ENCODE measurements at places on chromosomes 12 and 14.

GRCh38 chr14:22213120-22213519, 375.9 kb downstream of the DAD1 start:
- DNase-seq, result no peak

DNA sequence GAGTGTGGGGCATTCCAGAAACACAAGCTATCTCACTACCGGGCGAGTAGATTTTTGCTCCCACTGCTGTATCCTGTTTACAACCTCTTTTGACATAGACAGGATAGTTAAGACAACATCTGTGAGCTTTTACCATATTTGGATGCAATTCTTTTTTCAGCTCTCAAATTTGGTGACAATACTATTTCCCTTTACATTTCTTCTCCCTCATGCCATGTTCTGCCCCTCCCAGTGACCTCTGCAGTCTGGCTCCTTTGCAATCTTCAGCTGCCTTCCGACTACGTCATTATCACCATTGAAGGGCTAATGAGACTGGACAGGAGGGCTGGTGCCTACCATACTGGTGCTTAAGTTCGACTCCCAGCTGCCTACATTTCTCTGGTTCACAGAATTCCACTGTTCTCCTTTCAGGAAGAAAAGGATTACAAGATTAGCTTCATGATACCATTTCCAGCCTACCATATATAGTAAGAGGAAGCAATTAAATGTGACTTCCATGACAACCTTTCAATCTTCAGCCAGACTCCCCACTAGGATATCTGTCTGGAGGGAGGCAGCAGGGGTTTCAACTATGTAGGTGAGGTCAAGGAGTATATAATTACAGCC, 251.6 kb downstream of the PHLDA1 start:
- no peak for DNase-seq

DNA sequence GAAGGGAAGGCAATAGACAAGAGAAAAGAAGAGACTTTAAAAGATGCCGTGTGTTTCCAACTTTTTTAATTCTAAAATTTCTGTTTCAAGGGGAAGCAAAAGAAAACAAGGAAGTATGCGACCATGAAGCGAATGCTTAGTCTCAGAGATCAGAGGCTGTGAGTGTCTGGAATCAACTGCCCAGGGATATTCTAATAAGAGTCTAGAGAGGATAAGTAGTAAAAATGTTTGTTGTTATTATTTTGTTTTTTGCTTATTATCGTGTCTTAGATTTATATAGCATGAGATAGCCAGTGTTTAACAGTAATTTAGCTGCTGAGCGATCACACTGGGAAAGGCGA, 421 bp downstream of the FCF1 start:
- no peak for DNase-seq

GRCh38 chr14:69752773-69753172, 14.2 kb upstream of the SRSF5 start:
- DNase-seq, result no peak

DNA sequence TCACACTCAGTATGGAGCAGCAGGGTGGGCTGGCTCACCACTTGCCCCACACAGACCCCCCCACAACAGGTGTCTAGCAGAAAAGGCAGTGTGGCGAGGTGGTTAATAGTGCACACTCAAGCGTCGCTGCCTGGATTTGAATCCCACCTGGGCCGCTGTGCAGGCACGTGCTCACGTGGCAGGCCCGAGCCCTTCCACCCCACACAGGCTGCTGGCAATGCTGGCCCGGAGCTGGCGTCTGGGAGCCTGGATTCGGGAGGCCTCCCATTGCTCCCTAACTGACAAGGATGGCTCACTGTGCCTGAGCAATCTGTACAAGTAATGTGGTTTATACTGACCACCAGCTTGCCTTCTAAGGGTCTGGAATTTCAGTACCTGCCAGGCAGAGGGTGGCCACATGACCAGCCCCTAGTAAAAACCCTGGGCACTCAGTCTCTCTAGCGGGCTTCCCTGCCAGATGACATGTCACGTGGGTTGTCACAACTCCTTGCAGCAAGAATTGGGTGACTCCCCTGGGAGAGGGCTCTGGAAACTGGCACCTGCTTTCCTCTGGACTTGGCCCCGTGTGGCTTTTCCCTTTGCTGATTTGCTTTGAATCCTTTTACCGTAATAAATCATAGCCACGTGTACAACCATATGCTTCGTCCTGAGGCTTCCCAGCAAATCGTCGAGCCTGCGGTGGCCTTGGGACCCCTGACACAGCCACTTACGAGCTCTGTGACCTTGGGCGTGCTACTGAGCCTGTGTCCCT, 72.8 kb downstream of the SCARB1 start:
- no peak for DNase-seq

DNA sequence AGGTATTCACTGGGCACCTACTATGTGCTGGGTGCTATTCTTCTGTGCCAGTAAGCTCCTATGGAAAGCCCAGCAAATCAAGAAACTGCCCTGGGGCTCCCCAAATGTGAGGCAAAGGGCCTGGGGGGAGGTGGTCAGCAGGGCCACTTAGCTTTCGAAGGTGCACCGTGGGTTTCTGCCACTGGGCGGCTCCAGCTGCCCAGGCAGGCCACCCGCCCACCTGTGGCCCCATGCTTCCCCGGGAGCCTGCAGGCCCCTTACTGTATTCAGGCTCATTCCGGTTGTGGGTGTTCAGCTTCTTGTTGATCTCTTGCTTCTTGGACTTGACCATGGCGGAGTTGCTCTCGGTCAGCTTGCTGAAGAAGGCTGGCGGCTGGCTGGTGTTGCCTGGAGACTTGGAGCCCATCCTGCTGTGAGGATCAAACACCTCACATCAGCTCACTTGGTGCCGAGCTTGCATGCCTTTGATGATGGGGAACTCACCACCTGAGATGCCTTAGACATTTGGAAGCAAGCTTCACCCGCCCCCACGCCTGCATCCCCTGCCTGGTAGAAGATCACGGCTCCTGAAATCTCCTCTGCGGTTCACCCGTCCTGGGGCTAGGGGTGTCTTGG, 37.3 kb downstream of the RFLNA start:
- DNase-seq, result no peak

DNA sequence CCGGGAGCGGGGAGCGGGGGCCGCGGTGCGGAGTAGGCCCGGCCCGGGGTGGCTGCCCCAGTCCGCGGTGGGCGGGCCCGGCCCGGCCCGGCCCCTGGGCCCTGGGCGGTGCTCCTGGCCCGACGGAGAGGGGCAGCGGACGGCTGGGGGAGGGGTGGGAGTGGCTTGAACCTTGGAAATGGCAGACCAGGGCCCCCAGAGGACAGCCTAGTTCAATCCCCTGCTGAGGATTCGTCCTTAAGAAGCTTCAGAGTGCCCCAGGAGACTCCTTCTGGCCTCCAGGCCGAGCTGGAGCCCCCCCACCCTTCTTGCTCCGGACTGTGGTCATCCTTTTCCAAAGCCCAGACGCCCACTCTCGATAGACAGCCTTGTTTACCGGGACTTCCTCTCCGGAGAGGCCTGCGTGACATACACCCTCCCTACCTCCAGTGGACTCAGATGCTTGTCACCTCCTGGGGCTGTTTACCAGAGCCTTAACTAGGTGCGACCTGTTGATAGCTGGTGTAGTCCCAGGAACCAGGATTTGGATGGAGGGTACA, 458 bp downstream of the KHNYN start:
- DNase-seq, result peak; percentile 30

Measured in stimulated activated CD4-positive, alpha-beta T cell treated with anti-CD3 and anti-CD28 coated beads, TNF-alpha, amount 100 ng/mL, for 24 hours (primary cell).